ENCODE measurements at places on chromosomes 1 and 21. TPM values are rescaled to one million over a fixed set of nuclear protein-coding genes. Genes with fewer than 3 reads are reported as not detected.

Gene TNNI3K
- total RNA-seq: 1.8 TPM

Gene ZNF672
- total RNA-seq: 23.0 TPM

Gene HRNR
- not detected for total RNA-seq

Gene BROX
- total RNA-seq: 55.7 TPM

Gene ACTN2
- under 0.01 TPM for total RNA-seq

Gene SLAMF8
- total RNA-seq: not detected

Gene LHX4
- not detected for total RNA-seq

Gene VWA5B1
- not detected for total RNA-seq

Gene TRIM67
- not detected for total RNA-seq

Gene ACKR1
- not detected for total RNA-seq

Gene MAP3K21
- 0.73 TPM for total RNA-seq

Measured in smooth muscle cell of trachea (primary cell).